ENCODE measurements at places on chromosomes 2 and 18. TPM values are rescaled to one million over a fixed set of nuclear protein-coding genes. Genes with fewer than 3 reads are reported as not detected.

DNA sequence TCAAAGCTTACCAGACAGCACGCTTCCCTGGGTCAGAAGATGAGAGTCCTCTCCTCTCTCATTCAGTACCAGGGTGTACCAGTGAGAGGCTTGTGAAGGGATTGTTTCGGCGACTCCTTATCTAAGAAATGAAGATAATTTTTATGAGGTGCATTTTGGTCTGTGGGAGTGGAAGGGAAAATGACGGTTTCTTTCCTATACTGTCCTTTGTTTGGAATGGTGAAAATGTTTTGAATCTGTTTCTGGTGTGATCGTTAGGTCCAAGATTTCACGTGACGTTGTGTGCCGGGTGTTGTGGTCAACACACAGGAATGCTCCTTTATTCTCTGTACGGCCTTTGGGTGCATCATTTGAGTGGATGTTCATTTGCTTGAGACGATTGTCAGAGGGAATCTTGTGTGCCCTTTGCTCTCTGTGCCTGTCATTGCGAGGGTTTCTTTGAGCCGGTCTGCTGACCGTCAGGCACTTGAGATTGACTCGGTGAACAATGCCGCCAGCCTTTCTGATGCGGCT is 183.5 kb downstream of the AGAP1 start:
- DNase-seq, result no peak

DNA sequence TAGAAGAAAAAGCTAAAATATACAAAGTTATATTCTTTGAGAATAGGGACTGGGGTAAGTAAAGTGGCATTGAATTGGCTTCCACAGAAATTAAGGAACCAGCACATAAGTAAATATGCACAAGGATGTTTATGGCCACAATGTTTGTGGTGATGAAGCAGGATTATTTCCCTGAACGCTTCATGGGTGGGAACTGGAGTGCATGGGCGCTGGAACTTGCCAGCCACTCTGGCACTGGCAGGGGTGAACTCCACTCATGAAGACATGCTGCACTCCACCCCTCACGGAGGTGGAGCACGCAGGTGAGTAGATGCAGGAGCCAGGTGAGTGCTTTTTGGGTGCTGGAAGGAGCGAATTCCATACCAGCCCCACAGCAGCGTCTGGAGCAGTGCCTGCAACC is 94.1 kb downstream of the BCL2 start:
- DNase-seq, result no peak

- no peak for DNase-seq
Observed at GRCh38 chr18:13176847-13177246, 41.7 kb upstream of the LDLRAD4 start.

- DNase-seq, result no peak
Observed at GRCh38 chr2:76958749-76959148, 563.4 kb downstream of the LRRTM4 start.

GRCh38 chr2:178756843-178757242 is 50.4 kb downstream of the TTN start:
- DNase-seq, result no peak

- no peak for DNase-seq
Observed at GRCh38 chr2:140892436-140892835, 1238.4 kb downstream of the LRP1B start.

DNA sequence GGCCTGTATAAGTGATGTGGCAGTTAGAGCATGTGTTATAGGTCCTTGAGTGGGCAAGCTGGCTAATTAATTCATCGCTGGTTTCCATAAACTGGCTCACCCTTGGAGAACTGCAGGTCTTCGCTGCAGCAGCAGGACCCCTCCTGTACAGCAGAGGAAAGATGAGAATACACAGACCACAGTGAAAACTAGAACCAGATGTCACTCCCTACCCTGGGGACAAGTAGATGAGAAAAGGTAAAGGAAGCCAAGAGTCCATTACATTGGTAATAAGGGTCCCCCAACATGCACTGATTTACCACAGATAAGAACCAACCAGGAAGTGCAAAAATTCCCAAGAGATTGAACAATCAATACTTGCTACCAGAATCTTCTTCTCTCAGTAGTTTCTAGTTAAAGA is 415.6 kb upstream of the LYPD1 start:
- no peak for DNase-seq

DNA sequence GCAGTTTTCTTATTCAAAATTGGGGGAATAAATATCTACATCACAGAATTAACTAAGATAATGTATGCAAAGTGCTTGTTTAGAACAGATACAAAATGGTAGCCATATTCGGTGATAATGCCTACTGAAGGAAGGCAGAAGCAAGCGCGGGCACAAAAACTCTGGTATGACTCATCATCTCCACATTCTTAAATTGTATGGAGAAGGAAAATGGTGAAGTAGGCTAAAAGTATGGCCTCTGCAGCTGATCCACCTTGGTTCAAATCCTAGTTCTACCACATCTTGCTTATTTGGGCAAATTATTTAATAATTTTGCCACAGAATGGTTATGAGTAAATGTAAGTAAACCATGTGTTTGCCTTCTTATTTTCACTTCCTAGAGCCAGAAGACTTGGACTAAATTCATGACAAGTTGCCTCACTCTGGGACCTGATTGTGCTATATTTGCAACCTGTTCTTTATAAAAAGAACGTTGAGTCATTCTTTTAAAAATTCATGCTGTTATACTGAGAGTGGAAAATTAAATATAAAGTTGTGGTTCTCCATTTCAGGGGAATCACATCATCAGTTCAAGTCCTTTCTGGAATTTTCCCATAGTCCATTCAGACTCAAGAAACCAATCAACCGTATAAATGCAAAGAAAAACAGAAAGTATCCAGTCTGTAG is 9.0 kb upstream of the CDK15 start:
- DNase-seq, result no peak

The AGXT gene
- total RNA-seq, result not detected

The LIMS3 gene
- total RNA-seq, result not detected

The SKA1 gene
- 22.5 TPM for total RNA-seq
